ENCODE measurements at places on chromosomes 2 and 18.

DNA sequence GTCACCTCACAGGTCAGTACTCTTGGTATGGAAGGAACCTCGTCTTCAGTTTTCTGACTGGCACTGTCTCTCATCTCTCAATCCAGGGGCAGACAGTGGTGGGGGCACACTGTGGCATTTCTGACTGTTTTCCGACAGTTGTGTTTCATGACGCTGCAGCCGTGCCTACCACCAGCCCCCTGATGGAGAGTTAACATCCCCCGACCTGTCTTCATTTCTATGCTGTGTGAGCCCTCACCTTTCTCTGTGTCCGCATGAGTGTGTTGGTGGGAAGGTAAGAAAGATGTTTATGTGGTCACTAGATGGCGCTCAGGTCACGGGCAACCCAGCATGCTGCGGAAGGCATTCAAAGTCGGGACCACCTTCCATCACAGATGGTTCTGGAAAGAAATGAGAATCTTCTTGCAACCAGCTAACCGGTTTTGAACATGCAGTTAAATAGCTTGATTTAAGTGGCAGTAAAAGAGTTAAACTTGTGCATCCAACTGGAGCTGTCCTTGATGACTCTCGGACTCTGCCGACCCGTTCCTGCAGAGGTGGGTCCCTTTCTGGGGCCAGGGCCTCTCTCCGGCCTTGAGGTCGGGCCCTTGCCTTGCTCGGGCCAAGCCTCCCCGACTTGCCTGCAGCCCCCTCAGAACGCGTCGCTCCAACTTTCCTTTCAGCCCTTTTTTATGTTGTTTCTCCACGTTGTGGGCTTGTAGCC is 92.4 kb downstream of the DYSF start:
- DNase-seq, result no peak

DNA sequence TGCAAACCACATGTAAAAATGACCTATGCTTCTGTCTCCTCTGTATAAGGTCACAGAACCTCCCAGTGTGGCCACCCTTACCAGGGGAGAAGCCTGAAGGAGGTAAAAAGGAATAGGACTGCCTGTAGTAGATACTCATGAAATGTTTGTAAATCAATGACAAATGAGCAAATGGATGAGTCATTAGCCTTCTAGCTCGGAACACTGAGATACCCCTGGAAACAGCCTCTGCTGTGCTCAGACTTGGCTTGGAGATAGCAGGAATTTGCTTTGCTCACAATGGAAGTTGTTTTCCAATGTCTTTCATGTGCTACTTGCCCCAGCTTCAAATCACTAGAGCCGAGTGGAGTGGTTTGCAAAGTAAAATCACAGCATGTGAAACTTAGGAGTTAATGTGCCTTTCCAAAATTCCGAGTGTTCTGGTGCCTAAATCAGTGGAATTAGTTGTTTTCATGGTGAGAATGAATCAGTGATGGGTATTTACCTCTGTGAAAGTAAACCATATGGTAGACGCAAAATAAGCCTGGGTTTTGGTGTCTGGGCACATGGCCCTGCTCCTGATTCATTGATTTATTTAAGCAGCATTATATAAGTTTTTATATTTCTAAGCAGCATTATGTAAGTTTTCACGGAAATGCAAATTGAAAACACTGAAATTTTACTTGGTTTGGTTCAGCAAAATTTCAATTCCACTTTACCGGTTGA is 154.0 kb upstream of the MAP3K20 start:
- DNase-seq, result no peak

DNA sequence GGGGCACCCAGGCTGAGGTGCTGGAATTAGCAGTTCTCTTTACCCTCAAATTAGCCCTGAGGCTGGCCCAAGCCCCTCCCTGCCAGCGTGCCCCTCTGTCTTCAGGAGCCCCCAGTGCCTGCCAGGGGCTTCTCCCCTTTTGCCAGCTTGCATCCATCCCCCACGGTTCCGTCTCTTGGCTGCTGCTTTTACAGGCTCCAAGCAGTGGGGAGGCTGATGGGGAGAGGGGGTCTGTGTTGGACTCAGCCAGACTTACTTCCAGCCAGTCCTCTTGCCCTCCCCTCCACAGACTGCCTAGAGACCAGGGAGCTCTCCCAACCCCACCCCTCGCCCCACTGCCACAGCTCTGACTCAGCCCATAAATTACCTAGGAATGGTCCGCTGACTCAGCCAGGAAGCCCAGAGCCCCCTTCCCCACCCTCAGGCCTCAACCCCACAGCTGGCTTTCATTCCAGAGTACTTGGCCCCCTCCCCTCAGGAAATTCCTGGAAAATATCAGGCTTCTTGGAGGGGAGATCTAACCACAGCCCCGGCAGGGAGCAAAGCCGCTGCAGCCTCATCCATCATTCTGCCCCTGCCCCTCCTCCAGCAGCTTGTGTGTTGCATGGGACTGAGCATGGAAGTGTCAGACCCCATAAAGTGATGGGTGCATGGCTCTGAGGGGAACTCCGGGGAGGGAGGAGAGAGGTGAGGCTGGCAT is 184.6 kb downstream of the ZFP36L2 start:
- no peak for DNase-seq

DNA sequence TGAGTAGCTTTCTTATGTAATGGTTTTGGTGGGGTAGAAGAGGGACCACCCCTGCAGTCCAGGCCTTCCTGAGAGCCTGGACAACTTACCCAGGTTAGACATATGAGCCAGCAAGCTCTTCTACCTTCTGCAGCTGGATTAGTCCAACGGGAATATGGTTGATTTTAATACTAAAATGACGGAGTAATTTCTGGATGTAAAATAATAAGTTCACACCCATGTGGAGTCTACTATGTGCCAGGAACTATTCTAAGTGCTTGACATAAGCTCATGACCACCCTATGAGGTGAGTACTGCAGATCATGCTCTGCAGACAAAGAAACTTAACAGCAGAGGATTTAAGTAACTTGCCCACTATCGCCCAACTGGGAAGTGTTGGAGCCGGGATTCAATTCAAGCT is 45.5 kb downstream of the DPP4 start:
- DNase-seq, result no peak

GRCh38 chr2:44955593-44956392 is 14.3 kb downstream of the SIX3 start:
- peak; percentile 36 for DNase-seq

Measured in NCI-H2029 (cell line).